ENCODE measurements at places on chromosomes 5 and 9.

DNA sequence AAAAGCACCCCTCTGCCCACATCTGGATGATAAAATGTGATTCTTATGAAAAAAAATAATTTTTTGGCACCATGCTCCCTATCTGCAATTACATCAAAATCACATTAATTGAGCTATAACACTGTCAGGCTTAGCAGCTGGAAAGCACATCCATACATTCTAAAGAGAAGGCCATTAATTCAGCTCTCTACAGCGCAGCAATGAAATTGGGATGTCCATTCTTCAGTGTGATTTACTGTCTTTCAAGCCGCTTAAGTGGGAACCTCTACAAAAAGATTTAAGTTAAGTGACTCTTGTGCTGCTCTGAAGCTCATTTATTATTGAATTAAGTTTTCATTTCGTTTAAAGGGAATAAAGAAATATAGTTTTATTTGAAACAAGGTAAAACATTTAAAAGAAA lies 171.3 kb downstream of the EBF1 start:
- DNase-seq, result no peak

- peak; percentile 80 for DNase-seq
Measured at GRCh38 chr5:65925601-65926275, 637 bp upstream of the ERBIN start.

GRCh38 chr5:13503017-13503416 lies 441.5 kb downstream of the DNAH5 start:
- DNase-seq, result no peak

GRCh38 chr9:113962396-113962795 lies 86.3 kb downstream of the ZNF618 start:
- DNase-seq, result no peak

- no peak for DNase-seq
Measured at GRCh38 chr5:124949862-124950261, 203.4 kb upstream of the ZNF608 start.

DNA sequence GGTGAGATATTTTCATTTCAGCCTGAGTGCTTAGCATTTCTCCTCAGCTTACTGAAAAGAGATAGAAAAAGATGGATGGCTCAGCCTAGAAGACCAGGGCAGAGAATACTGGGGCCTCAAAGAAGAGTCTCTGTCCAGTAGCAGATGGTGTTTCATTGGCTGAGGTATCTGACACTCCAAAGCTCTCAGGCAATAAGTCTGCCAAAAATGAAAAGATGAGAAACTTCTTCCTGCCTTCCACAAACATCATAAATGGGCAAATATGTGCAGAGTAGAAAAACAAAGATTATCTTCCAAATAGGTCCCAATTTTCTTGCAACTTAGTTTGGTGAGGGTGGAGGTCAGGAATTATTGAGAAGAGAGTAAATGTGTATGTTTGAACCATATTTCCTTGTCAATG lies 87.4 kb upstream of the ICE1 start:
- DNase-seq, result no peak

- no peak for DNase-seq
Measured at GRCh38 chr9:134680393-134681060, 38.9 kb downstream of the COL5A1 start.

GRCh38 chr5:111667128-111667736 lies 89.8 kb downstream of the NREP start:
- no peak for DNase-seq

DNA sequence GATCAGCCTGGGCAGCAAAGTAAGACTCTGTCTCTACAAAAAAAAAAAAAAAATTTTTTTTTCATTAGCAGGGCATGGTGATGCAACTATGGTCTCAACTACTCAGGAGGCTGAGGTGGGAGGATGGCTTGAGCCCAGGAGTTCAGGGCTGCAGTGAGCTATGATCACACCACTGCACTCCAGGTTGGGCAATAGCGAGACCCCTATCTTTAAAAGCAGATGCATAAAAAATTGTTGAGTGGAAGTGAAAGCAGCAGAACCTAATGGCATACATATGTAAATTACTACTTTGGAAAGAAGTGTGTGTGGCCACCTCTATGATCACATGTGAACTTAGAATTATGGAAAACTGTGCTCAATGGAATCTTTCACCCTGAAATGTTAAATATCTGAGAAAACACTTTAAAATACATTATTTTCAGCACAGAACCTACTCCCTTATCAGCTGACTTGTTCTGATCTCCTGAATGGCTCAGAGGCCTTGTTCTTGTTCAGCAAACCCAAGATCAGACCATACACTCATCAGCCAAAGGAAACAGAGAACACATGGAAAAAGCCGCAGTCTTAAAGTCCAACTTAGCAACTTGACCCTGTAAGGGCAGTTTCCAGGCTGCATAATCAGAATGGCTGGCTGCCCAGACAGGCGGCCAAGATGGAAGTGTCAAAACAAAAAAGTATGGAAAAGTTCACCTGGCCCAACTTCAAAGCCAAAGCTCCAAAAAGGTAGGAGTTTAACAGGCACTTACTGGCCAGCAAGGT lies 56.5 kb downstream of the SIL1 start:
- DNase-seq, result peak; percentile 30

DNA sequence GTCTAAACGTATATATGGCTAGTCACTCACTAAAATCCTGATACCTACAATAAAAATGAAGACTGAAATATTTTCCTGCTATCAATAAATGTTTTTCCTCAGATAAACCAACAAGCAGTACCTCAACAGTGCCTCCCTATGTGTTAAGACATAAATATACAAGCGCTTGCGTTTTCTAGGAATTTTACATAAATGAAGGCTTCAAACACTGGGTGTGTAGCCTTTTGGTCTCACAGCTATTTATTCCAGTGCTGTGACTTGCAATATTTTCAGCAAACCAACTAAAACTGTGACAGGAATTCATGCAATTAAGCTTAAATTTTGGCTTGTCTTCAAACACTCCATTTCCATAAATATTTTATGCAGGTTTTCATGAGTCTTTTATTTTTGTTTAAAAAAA lies 437.0 kb downstream of the BNC2 start:
- no peak for DNase-seq

All from AG09319 (cell line).